ENCODE measurements at places on chromosomes 7 and 10.

DNA sequence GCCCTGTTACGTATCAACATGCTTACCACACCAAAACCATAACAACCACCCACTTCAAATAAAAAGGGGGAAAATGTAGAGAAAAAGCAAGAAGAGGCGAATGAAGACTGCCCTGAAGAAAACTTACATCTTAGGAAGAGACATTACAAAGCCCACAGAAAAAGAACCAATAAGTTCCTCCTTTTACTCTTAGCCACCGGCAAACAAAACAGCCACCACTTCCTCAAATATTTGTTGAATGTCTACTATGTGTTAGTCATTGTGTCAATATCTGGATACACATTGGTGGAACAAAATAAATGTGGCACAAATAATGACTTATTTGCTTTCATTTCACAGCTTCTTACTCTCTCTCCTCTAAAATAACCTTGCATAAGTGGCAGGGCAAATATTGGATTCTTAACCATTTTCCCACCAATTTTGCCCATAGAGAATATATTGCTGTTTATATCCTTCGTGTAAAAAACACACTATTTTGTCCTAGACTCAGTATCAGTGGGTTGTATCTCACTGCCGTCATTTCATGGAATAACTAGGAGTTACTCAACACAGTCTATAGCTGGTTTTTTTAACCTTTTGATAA is 106.8 kb downstream of the ANK3 start:
- DNase-seq: no peak

DNA sequence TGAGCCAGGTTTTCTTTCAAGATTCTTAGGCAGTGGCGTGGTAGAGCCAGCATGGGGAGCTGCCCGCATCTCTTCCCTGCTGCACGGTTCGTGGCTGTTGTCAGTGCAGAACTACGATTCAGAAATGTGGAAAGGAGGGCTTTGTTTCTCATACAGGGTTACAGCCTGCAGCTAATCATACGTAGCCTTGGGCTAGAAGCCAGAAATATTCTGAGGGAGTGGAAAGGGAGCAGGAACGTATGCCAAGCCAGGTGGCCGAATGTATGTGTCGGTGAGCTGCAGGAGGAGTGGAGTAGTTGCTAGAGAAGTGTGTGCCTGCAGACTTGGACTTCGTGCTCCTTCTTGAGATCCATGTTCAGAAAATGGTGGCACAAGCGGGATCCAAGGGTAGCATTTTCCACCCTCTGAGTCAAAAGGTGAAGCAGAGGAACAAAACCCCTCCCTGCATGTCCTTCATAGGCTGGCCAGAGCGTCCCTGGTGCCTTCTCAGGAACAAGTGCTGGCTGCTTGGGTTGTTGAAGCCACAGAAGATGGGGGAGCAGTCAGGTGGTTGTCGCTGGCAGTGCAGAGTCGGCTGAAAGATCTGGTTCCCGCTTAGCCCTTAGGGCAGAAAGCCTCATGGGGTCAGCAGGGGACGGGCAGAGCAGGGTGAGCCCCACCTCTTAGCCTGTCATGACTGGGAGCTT is 40.9 kb downstream of the LANCL2 start:
- DNase-seq: no peak

DNA sequence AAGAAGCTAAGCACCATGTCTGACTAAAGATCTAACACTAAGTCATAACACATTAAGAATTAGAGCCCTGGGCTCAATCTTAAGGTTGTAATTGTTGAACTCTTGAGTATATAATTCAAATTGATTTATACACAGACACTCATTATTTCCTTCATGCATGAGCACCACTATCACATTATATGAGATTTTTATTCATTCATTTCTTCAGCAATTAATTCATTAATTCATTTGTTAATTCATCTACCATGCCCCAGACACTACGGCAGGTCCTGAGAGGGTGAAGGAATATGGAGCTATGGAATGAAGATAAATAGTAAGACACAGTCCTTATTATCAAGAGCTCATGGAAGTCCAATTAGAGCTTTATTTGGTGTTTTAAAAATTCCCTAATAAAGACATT is 41.9 kb downstream of the ETV1 start:
- no peak for DNase-seq

DNA sequence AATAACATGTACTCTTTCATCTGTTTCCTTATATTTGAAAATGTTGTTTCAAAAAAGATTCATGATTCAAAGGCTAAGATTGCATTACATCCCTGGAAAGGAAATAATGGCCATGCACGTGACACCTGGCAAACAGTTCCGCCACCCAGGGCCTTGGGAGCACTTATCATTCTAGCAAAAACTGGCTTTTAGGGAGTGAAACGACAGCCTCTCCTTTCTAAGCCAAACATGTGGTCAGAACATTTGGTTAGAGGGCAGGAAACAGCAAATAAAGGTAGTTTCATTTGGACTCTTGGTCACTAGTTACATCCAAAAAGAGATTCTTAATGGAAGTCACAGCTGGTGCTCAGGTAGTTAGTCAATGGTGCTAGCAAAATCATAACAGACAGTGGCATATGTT is 83.5 kb downstream of the FAS start:
- DNase-seq: no peak

- DNase-seq: no peak
Observed at GRCh38 chr10:8103543-8103942, 49.1 kb downstream of the GATA3 start.
